OCI-LY7 (cell line): ENCODE measurements at places on chromosomes 7 and 10. TPM values are rescaled to one million over a fixed set of nuclear protein-coding genes. Genes with fewer than 3 reads are reported as not detected.

- no peak for DNase-seq
Observed at GRCh38 chr10:74763934-74764591, 62.3 kb upstream of the KAT6B start.

- peak; percentile 14 for DNase-seq
Observed at GRCh38 chr7:9091282-9091681, 657.9 kb downstream of the NXPH1 start.

Gene TRUB1
- 21.5 and 25.1 TPM in 2 replicates for total RNA-seq

DNA sequence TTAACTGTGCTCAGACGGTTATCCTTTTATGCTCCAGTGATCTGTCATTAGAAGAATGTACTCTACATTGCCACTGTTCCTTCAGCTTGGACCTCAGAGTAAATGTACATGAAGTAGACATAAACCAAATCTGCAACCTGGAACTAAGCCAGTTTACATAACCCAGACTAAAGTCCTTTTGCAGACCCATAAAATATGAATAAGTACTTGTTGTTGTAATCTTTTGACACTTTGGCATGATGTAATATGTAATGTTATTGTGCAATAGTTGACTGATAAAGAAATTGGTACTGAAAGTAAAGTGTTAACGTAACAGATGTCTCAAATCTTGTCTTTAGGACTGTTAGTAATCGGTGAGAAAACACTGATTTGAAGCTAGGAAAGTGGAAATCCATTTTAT, 115.8 kb upstream of the SORCS1 start:
- DNase-seq = no peak

DNA sequence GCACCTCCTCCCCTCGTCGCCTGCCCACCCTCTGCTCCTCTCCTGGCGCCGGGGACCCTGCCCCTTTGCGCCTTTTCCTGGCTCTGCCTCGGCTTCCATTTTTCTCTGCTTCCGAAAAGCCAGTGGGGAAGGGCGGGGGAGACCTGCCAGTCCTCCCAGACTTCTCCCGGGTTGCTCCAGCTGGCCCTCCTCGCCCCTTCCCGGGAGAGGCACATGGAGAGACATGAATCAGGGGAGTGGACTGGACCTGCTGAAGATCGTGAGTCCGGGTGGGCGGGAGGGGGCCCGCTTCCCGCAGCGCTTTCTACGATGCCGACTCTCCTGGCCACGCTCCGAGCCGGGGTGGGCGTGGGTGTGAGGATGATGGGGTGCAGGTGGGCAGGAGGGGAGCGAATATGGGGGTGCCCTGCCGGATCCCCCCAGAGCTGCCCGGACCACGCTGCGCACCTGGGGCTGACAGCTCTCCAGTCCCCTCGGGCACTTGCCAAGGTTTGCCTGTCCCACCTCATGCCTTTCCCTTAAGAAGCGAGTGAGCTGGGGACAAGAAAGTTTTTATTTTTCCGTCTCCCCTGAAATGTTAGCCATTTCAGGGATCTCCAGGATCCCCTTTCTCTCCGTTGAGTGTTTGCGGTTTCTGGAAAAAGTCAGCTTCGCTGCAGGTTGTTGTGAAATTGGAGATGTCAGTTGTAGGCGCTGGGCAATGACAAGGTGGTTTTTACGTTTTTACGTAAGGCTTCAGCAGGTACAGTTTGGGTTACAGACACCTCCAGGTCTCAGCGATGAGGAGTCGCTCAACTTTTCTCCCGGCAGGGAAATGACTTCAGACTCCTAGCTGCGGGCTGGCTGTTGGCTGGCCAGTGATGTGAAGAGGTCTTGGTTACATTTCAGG, 977 bp downstream of the CACNB2 start:
- no peak for DNase-seq

GRCh38 chr7:72265071-72265904, 146.8 kb downstream of the CALN1 start:
- DNase-seq = no peak

- DNase-seq = peak; percentile 35
Observed at GRCh38 chr10:78577712-78578111, 491.1 kb upstream of the ZMIZ1 start.

- DNase-seq = no peak
Observed at GRCh38 chr7:117087639-117088396, 134.5 kb downstream of the ST7 start.

DNA sequence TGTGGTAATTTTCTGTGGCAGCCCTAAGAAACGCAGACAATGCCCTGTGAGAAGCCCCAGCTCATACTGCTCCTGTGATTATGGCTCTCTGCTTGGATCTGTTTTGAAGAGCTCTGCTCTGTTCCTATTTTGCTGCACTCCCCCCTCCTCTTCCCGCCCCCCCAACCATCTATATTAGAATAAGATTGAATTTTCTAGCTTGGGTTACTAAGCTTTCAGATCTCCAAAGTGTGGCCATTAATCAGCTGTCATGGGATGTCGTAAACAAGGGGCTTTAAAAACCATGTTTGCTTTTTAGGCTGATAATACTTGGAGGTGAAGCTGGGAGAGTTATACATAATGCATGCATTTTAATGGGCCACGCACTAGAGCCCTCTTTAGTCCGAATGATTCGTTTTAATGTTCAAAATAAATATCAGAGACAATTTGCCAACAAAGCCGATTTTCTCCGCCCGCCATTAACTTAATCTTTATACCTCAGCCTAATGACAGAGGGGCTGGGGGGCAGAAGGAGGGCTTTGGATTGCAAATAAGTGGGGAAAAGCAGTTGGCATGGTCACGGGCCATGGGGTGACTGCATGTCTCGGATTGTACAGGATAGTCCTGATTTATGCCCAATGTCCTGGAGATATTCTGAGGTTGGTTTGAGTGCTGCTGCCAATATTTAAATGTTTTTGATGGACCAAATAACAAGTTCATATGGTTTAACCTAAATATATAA, 165.5 kb downstream of the RPS24 start:
- DNase-seq = no peak

DNA sequence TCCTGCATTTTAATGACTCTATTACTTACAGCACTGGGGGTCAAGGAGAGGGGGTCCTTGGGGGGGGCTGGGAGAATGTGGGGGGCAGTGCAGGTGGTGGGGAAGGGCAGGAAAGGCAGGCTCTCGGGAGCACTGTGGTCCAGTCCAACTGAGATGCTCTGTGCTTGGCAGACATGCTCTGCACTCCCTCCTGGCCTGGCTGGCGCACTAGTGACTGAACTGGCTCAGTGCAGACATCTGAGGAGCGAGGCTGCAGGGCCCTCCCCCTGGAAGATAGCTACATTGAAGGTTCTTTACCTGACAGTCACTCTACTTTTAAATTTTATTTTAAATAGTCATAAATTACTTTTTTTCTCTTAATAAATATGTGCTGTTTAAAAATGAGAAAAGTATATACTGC, 105.7 kb downstream of the NEURL1 start:
- no peak for DNase-seq

GRCh38 chr10:78236416-78237015, 202.9 kb downstream of the RPS24 start:
- no peak for DNase-seq

Gene GBF1
- total RNA-seq = 33.4 and 36.9 TPM in 2 replicates

Gene ALOX5
- total RNA-seq = 139 and 169 TPM in 2 replicates

Gene HKDC1
- not detected in 2 replicates for total RNA-seq

Gene PRLHR
- not detected in 2 replicates for total RNA-seq

GRCh38 chr7:104985259-104985617, 28.8 kb upstream of the KMT2E start:
- no peak for DNase-seq

Gene CPA2
- total RNA-seq = not detected in 2 replicates

DNA sequence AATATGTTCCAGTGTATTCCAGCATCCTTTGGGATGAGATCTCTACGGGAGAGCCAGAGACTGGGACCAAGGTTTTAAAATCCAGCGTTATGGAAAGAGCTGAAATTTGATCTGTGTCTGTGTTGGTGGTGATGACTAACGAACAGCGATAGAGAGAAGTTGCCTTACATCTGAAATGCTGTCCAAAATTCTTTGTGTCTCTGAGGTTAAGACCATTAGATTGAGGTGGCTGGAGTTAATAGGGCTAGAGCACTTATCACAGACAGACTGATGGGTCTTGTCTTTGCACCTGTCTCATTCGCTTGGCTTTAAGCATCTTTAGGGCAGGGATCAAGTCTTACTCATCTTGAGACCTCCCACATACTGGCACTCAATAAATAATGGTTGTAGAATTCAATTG, 41.0 kb upstream of the RAPGEF5 start:
- no peak for DNase-seq

Gene PANK1
- total RNA-seq = 15.1 and 16.1 TPM in 2 replicates

DNA sequence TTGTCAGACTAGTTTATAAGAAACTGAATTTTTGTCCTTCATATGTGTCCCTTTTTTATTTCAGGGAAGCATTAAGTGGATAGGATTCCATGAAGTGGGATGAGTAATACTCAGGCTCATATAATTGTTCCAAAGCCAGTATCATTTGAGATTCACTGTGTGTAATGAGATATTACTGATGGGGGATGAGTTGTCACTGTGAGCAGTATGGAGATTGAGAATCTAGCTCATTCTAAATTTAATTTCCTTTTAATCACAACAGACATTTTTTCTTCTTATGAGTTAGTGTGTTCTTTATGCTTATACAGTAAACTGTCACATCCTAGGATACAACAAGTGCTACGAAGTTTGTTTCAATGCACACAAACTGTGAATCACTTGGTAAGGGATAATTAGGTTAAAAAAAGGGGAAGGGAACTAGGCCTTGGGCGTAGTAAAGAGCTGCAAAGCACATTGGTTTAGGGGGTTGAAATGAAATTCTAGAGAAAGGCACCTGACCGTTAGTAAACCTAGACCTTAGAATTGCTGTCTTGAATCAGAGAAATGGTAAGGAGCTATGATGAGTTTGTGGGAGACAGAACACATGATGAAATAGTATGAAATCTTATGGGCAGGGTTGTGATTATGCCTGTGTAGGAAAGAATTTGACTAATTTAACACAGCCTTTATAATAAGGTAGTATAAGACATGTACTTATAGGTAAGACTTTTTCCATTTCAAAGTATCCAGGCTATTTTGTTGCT, 153.4 kb downstream of the MLLT10 start:
- DNase-seq = no peak

DNA sequence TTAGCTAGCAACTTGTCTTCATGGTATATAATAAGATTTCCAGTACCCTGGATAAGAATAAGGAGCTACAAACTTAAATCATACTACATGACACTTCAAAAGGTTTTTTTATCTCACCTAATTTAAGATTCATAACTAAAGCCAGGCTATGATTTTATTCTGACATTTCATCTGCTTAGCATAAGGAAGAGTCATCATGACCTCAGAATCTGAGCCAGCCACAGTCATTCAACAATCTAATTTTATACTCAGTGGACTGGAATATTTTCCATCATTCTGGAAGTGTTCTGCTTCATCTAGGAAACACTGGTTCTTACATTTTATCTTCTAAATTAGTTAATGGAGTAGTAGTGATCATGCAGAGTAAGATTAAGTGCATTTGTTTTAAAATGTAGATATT, 102.1 kb upstream of the KCND2 start:
- DNase-seq = no peak

Gene RPEL1
- total RNA-seq = not detected in 2 replicates

- DNase-seq = no peak
Observed at GRCh38 chr7:159280008-159280407, 135.3 kb upstream of the VIPR2 start.

Gene CLRN3
- total RNA-seq = not detected in 2 replicates

- peak; percentile 52 for DNase-seq
Observed at GRCh38 chr7:2971914-2972834, 71.5 kb downstream of the CARD11 start.

- DNase-seq = no peak
Observed at GRCh38 chr7:25844102-25844870, 307.7 kb upstream of the NFE2L3 start.

GRCh38 chr7:129574487-129574886, 37.0 kb upstream of the NRF1 start:
- no peak for DNase-seq

DNA sequence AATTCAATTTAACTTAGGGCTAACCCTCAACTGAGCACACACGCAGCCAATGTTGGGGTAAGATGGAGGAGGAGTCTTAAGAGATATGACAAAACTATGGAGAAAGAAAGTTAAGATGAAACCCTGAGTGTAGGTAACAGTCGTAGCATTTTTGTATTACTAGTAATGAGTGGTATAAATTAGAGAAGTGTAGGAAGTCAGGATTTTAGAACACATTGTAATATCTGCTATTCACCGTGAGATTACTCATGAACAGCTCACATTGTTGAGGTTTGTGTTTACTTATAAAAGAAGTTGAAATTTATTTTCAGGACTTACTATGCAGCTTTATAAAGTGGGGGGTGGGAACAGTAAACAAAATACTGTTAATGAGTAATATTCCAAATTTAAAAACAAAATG, 107.2 kb downstream of the ARHGAP21 start:
- DNase-seq = no peak

DNA sequence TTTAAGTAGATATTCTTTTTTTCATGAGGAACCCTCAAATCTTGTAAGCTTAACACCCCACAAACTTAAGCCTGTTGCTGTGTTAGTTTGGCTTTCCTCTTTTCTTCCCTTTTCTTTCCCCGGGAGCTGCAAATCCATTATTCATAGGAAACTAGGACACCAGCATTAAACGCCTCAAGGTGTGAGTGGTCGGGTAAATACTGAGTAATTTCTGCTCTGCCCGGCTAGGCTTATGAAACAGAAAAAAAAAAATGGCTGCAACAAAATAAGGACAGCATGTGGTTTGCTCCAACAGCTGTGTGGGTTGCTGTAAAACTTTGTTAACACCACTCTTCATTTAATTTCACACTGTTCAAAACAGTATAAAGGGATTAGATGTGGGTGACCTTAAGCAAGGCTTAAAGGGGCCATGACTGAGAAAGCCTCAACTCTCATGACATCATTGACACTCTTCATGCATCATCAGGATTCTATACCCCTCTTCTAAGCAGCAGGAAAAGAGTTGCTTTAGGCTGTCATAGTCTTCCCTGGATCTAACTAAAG, 104.1 kb downstream of the AOAH start:
- no peak for DNase-seq

GRCh38 chr10:21501091-21501490, 24.4 kb downstream of the SKIDA1 start:
- no peak for DNase-seq

GRCh38 chr7:99447943-99448342, 9.2 kb downstream of the CPSF4 start:
- DNase-seq = no peak

Gene CDNF
- 3.6 and 3.7 TPM in 2 replicates for total RNA-seq

- peak; percentile 13 for DNase-seq
Observed at GRCh38 chr10:70221030-70221429, 12.2 kb downstream of the PPA1 start.

Gene RARRES2
- not detected in 2 replicates for total RNA-seq

Gene TRIM73
- total RNA-seq = 22.3 and 26.2 TPM in 2 replicates

GRCh38 chr10:132485391-132485790, 52.2 kb upstream of the INPP5A start:
- DNase-seq = no peak

- DNase-seq = no peak
Observed at GRCh38 chr7:109782806-109783205, 1213.1 kb downstream of the DNAJB9 start.

Gene ZDHHC16
- 35.8 and 38.4 TPM in 2 replicates for total RNA-seq
